ENCODE measurements at places on chromosomes 7 and 10. TPM values are rescaled to one million over a fixed set of nuclear protein-coding genes. Genes with fewer than 3 reads are reported as not detected.

The FAM24B gene
- total RNA-seq: 10.9 TPM

The ASZ1 gene
- total RNA-seq: not detected

The TMEM178B gene
- 9.4 TPM for total RNA-seq

The OR13A1 gene
- not detected for total RNA-seq

The OR2A42 gene
- total RNA-seq: 0.27 TPM

The NANOS1 gene
- total RNA-seq: 7.8 TPM

The RP9 gene
- total RNA-seq: 3.3 TPM

The LLCFC1 gene
- not detected for total RNA-seq

DNA sequence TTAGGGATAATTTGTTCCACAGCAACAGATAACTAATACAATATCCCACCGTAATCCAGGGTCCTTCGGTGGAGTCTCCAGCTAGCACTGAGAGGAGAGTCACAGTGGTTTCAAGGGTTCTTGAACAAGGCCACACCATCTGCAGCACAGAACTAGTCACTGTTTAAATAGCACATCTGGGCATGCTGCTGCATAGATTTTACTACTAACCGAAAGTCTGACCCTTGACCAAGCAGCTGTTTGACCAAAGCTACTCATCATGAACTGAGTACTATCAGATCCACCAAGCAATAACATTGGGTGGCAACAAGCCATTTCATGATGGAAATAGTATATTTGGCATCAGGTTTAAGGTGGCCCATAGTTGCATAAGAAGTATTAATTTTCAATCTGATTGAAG is 53.2 kb downstream of the ANKMY2 start:
- H3K27ac ChIP-seq: no peak overlapping the region
- peaks cover 10% of the 10 kb centered on the region for H3K4me1 ChIP-seq
- no peak overlapping the region for H3K4me3 ChIP-seq
- DNase-seq: no peak

GRCh38 chr7:44222776-44223261 is 22.0 kb downstream of the YKT6 start:
- no peaks in the 10 kb centered on the region for H3K27me3 ChIP-seq
- H3K36me3 ChIP-seq: no peaks in the 10 kb centered on the region
- H3K4me1 ChIP-seq: peaks cover 8% of the 10 kb centered on the region
- no peak for DNase-seq

DNA sequence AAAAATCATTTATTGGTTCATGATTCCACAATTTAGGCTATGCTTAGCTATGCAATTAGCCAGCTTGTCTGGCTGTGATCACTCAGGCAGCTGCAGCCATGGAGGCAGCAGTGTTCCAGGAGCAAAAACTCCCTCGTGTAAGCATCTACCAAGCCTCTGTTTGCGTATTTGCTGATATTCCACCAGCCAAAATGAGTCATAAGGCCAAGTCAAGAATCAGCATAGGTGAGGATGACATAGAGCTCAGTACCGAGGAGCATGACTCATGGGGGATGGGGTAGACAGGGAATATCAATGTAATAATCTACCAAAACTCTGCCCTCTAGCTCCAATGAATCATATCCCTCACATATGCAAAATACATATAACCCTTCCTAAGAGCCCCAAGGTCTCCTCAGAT is 63.3 kb downstream of the IMMP2L start:
- 0 out of 2 replicates have a peak, but pooled peaks cover 4% of the 10 kb centered on the region for H3K36me3 ChIP-seq
- H3K27me3 ChIP-seq: no peaks in the 10 kb centered on the region
- H3K4me1 ChIP-seq: no peaks in the 10 kb centered on the region

DNA sequence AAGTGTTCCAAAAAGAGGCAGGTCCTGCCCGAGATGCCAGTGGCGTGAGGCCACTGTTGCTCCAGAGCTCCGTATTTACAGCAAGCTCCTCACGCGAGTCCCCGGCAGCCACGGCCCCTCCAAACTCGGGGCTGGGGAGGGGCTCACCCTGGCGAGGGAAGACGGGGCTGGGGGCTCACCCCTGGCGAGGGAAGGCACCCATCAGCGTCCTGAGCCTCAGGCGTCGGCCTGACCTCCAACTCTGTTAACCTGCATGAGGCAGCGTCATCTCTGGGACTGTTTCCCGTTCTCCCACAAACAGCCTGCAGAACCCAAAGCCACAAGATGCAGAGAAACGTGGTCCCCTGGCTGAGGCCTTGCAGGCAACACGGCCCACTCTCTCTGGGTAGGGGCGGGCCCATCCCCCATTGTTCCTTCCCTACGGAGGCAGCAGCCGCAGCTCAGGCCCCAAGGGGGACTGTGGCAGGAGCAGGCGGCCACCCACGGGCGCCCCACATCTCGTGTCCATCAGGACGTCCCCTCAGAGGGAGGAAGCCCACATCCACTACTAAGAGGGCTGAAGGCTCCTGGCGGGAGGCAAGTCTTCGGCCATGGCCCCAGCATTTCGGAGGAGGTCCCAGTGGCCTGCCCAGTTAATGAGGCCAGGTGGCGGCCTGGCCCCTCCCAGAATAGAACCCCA is 4.2 kb upstream of the ADGRA1 start:
- H3K27me3 ChIP-seq: peaks cover 21% of the 10 kb centered on the region
- H3K4me3 ChIP-seq: no peak overlapping the region
- H3K4me1 ChIP-seq: no peaks in the 10 kb centered on the region
- H3K36me3 ChIP-seq: no peaks in the 10 kb centered on the region

- H3K4me3 ChIP-seq: peak overlapping the region; percentile 65
- no peak for DNase-seq
- peaks cover 4% of the 10 kb centered on the region for H3K4me1 ChIP-seq
- peaks cover 7% of the 10 kb centered on the region for H3K27me3 ChIP-seq
Observed at GRCh38 chr10:73873838-73874215, 528 bp downstream of the CAMK2G start.

GRCh38 chr7:38306171-38306570 is 32.7 kb upstream of the TARP start:
- H3K4me1 ChIP-seq: peaks cover 7% of the 10 kb centered on the region
- no peak overlapping the region for H3K27ac ChIP-seq
- DNase-seq: no peak
- no peak overlapping the region for H3K4me3 ChIP-seq

GRCh38 chr10:129882291-129883010 is 81.6 kb downstream of the EBF3 start:
- H3K4me3 ChIP-seq: no peak overlapping the region
- no peaks in the 10 kb centered on the region for H3K27me3 ChIP-seq
- H3K36me3 ChIP-seq: no peaks in the 10 kb centered on the region

GRCh38 chr10:15168786-15169554 is 477 bp upstream of the NMT2 start:
- H3K27ac ChIP-seq: no peak overlapping the region
- no peaks in the 10 kb centered on the region for H3K27me3 ChIP-seq
- DNase-seq: peak; percentile 93
- peaks cover 19% of the 10 kb centered on the region for H3K4me1 ChIP-seq
- no peaks in the 10 kb centered on the region for H3K36me3 ChIP-seq

GRCh38 chr7:75711656-75712514 is 26.9 kb downstream of the HIP1 start:
- H3K4me3 ChIP-seq: no peak overlapping the region
- peaks cover 3% of the 10 kb centered on the region for H3K4me1 ChIP-seq
- H3K36me3 ChIP-seq: 0 out of 2 replicates have a peak, but pooled peaks cover 3% of the 10 kb centered on the region
- no peaks in the 10 kb centered on the region for H3K27me3 ChIP-seq
- peak overlapping the region; percentile 76 for H3K27ac ChIP-seq

DNA sequence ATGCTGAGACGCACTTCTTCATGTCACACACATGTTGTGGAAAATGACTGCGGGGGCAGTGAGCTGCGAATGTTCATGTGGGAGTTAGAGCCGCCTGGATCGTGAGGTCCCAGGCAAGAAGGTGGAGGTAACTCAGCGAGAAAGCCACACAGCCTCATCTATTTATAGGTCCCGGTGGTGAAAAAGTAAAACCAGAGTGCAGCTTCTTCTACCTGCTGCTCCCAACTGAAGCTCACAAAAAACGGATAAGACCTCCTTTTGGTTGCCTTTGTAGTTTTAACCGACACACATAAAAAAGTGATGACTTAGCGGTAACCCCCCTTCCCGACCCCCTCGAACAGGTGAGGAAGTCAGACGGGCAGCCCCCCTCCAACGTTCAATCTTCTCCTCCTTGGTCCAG is 276.9 kb downstream of the GATA3 start:
- no peak for DNase-seq
- H3K4me1 ChIP-seq: peaks cover 1% of the 10 kb centered on the region
- H3K4me3 ChIP-seq: 0 out of 2 replicates have a peak overlapping the region, but pooled peaks have one; percentile 68
- no peaks in the 10 kb centered on the region for H3K36me3 ChIP-seq

DNA sequence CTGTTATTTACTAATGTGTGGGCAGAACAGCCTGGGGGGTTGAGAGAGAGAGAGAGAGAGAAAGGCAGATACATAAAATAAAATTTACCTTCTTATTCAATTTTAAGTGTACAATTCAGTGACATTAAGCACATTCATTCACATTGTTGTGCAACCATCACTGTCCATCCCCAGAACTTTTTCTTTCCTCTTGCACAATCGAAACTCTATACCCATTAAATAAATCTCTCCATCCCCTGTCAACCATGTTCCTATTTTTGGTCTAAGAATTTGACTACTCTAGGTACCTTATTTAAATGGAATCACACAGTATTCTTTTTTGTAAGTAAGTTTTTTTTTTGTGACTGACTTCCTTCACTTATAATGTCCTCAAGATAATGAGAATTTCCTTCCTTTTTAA is 181.6 kb downstream of the SND1 start:
- DNase-seq: no peak
- H3K27ac ChIP-seq: no peak overlapping the region
- no peaks in the 10 kb centered on the region for H3K27me3 ChIP-seq
- no peaks in the 10 kb centered on the region for H3K4me1 ChIP-seq

DNA sequence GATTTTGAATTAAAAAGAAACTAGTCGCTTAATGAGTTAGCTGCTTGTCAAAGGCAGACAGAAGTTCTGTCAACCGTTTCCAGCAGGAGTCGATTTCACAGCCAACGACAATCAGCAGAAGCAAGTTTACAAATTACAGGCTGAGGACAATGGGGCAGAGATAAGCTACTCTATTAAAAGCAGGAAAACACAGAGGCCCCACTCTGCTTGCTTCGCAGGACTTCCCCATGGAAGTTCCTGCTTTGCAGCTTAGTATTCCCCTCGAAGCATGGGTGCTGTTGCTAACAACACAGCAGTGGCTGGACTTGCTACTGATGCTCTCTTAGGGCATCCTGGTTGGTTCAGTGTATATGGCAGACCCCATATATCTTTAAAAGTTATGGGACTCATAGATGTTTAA is 50.8 kb upstream of the KLF6 start:
- DNase-seq: no peak
- H3K4me1 ChIP-seq: peaks cover 4% of the 10 kb centered on the region
- H3K27me3 ChIP-seq: no peaks in the 10 kb centered on the region
- H3K4me3 ChIP-seq: no peak overlapping the region

DNA sequence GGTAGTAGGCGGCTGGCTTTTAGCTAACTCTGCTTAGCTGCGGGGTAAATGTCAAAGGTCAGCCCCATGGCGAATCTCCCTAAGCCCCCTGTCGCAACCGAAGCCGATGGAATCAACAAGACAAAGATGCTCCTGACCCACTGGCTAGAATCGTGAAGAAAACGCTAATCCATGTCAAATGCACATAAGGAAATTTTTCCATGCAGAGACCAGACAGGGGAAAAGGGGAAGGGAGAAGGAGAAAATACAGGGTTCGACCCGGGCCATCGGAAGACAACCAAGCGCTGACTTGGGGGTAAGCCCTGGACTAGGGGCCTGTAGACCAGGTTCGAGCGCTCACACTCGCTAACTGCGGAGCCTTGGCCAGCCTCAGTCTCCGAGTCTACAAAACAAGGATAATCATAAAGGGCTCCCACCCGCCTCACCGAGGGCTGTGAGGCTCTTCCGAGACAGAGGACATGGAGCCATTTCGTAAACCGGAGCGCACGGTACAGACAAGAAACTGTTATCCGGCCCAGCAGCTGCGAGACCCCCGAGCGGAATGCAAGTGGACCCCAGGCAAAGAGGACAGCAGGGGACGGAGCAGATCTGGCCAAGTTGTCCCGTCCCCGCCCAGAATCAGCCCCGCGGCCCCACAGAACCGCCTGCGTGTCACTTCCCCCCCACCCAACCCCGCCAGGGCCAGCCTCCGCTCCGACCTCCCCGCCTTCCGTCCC is 507 bp downstream of the SAR1A start:
- no peaks in the 10 kb centered on the region for H3K36me3 ChIP-seq
- no peak overlapping the region for H3K27ac ChIP-seq
- peaks cover 6% of the 10 kb centered on the region for H3K4me1 ChIP-seq

DNA sequence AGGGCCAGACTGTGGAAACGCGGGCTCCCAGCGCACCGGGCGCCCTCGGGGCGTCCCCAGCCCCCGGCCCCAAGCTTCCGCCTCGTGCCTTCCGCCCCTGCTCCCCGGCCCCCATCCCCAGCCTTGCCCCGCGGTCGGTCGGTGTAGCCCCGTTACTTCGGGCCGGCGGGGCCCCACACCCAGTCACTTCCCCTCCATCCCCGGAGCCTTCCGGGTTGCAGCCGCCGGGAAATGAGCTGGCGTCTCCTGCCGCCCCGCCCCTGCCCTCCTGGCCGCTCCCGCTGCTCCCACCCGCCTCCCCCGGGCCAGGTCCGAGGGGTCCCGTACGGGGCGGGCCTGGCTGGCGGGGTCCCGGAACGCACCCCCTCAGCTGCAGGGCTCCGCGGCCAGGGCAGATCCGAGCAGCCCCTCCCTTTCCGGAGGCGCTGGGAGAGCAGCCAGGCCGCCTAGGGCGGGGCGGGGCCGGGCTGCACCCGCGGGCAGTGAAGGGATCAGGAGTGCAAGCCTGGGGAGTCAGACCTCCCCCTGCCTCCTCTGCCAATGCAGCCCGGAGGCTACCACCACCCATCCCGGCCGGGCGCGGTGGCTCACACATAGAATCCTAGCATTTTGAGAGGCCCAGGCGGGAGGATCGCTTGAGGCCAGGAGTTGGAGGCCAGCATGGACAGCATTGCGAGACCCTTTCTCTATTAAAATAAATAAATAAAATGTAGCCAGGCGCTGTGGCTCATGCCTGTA is 709 bp downstream of the ARPC1B start:
- no peaks in the 10 kb centered on the region for H3K36me3 ChIP-seq
- 0 out of 2 replicates have a peak, but pooled peaks cover 10% of the 10 kb centered on the region for H3K4me1 ChIP-seq
- no peaks in the 10 kb centered on the region for H3K27me3 ChIP-seq
- no peak overlapping the region for H3K27ac ChIP-seq
- peak; percentile 71 for DNase-seq
- peak overlapping the region; percentile 90 for H3K4me3 ChIP-seq

DNA sequence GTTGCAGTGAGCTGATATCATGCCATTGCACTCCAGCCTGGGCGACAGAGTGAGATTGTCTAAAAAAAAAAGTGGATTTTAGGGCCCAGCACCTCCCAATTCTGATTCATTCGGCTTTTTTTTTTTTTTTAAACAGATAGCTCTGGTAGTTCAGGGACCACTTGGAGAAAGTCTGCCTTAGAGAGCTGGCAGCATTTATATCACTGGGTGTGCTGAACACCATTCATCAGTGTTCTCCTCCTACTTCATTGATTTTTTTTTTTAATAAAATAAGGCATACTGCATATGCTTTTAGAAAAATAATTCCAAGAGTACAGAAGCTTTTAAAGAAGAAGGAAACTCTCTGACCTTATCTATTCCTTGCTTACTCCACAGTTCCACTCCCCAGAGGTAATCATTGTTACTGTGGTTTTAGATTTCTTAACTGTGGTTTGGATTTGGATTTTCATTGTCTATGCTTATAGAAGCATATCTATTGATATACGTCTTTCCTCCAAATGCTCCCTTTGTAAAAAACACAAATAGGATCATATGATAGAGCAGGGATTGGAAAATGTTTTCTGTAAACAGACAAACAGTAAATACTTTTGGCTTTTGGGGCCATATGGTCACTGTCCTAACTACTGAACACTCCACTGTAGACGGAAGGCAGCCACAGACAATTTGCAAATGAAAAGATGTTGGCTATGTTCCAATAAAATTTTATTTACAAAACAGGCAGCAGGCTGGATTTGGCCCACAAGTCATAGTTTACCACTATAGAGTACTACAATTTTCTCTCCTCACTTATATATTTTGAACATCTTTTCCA is 21.1 kb upstream of the SAR1A start:
- no peak for DNase-seq
- no peak overlapping the region for H3K27ac ChIP-seq
- H3K36me3 ChIP-seq: no peaks in the 10 kb centered on the region
- no peak overlapping the region for H3K4me3 ChIP-seq
- no peaks in the 10 kb centered on the region for H3K27me3 ChIP-seq

Measured in GM23338 (cell line).